Activated CD4-positive, alpha-beta T cell treated with anti-CD3 and anti-CD28 coated beads, Interleukin-2, amount 10 ng/mL, durations not matched to agents 7 days and 5 days (primary cell): ENCODE measurements at places on chromosomes 11 and 22. TPM values are rescaled to one million over a fixed set of nuclear protein-coding genes. Genes with fewer than 3 reads are reported as not detected.

Gene CCDC157
- 4.3 TPM for total RNA-seq

Gene OR9I1
- total RNA-seq, result not detected

Gene AGBL2
- total RNA-seq, result 4.9 TPM

Gene MPEG1
- not detected for total RNA-seq

Gene NLRP10
- not detected for total RNA-seq

Gene CARD18
- total RNA-seq, result not detected

Gene GALR3
- not detected for total RNA-seq

Gene HBG2
- total RNA-seq, result not detected

Gene MFRP
- not detected for total RNA-seq

Gene C11orf52
- total RNA-seq, result 0.27 TPM

Gene TSGA10IP
- total RNA-seq, result not detected

- DNase-seq, result no peak
These were observed 96.5 kb downstream of the NXPE2 start for GRCh38 chr11:114774599-114775361.

DNA sequence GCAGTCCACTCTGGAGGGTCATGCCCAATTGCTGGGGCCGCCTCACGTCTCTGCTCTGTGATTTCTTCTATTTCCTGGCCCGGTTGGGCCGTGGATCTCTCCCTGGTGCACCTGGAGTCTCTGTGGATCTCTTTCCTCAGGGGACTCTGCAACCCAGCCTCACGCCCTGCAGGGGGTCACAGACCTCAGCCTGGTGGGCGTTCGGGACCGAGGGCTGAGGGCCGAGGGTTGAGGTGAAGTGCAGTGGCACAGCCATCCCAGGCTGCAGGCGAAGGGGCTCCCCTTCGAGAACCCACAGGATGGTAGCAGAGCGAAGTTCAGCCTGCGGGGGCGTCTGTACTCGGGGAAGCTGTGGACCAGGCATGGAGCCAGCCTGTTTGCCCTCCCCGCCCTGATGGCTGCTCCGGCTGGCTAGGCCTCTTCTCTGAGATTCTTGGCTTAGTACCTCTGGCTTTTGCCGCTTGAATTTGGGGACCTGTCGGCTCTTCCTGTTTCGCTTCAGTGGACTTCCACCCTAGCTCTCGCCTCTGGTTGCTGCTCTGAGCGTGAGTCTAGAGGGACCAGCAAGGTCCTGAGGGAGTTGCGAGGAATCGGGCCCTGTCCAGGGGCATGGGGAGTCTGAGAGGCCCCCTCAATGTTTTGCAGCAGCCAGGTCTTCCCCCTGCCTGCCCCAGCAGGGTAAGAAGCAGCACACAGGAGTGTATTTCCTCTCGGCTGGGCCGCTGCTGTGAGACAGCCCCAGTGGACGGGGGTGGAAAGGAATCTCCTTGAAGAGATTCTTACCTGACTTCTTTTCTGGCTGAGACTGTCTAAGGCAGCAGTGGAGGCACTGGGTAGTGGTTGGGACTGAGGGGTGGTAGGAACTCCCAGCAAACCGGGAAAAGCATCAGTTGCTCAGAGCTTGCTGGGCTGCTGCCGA is 140.8 kb downstream of the TBC1D22A start:
- no peak for DNase-seq

GRCh38 chr11:103609117-103610066 is 427.0 kb upstream of the DDI1 start:
- DNase-seq, result no peak

- DNase-seq, result no peak
These were observed 20.9 kb upstream of the SLC25A1 start for GRCh38 chr22:19199479-19199878.

DNA sequence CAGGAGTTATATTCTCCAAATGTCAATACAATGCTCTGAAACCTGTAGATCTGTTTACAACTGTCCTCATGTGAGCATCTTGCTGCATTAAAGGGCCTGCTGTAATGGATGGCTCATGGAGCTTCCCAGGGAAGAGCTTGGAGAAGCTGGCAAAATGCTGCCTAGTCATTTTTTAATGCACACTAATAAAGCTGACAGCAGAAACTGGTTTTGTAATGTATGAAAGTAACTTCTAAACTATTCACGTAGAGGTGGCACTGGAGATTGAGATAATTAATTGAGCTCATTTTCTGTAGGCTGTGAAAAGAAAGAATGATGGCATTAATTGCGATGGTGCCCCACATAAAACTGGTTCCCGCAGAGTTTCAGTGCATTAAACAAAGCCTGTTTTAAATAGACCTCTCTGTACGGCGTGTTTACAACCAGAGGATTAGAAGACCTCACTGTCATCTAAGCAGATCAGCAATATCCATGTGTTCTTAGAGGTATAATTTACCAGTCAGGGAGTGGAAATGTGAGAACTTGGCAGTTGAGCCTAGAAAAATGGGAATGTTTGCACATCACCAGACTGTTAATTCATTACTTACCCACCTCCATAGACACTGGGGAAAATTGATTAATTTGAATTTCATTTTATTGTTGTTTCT is 16.0 kb downstream of the POLA2 start:
- no peak for DNase-seq

GRCh38 chr22:30856741-30857502 is 111.7 kb downstream of the MORC2 start:
- DNase-seq, result no peak

- DNase-seq, result no peak
These were observed at the start of gene CLMP for GRCh38 chr11:123195188-123196059. Gene CLMP, minus strand, starts transcription at chr11:123195248. Its CDS starts 308 bp downstream, at chr11:123194940.

- no peak for DNase-seq
These were observed 70.8 kb downstream of the SHANK2 start for GRCh38 chr11:71181566-71181965.

- DNase-seq, result no peak
These were observed 7.0 kb downstream of the OR51B5 start for GRCh38 chr11:5336331-5336730.

DNA sequence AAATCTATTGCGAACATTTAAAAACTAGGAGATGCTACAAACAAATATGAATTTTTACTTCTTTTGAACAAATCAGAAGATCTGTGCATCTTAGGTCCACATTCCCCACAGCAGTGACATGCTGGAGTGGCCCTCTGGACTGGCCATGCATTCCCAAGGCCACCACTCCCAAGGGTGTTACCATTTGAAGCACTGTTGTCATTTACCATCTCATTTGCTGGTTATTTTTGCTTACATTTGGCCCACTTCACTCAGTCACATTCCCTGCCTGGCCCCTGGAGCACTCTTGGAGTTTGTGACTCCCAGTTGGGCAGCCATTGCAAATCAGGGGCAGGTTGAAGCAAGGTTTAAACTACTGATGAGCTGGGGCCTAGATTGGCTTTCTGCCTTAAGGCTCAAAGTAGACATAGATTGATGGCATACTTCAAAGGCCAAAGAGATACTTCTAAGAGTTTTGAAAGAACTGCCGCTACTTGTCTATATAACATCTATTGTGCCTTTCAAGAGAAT is 8.5 kb upstream of the ZNRF3 start:
- DNase-seq, result no peak

GRCh38 chr11:61054513-61054912 is 47.8 kb upstream of the CD5 start:
- no peak for DNase-seq

- DNase-seq, result peak; percentile 29
These were observed 475 bp downstream of the MAPK12 start for GRCh38 chr22:50260801-50261614.

DNA sequence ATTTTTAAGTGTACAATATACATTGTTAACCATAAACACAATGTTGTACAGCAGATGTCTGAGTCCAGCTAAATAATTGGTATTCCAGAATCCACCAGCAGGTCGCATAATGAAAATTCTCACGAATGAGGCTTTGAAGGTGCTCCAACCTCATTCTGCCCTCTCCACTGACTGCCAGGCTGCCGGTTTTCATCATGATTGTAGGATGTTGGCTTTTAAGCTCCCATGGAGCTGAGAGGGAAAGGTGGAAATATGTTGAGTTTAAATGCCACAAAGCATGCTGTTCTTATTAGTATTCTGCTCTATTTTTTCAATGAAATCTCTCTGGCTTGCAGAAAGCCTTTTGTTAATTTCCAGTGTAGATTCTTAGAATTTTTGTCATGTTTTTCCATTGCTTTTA is 337.2 kb upstream of the DDI1 start:
- DNase-seq, result no peak

GRCh38 chr22:47090591-47091245 is 328.3 kb downstream of the TBC1D22A start:
- DNase-seq, result no peak

DNA sequence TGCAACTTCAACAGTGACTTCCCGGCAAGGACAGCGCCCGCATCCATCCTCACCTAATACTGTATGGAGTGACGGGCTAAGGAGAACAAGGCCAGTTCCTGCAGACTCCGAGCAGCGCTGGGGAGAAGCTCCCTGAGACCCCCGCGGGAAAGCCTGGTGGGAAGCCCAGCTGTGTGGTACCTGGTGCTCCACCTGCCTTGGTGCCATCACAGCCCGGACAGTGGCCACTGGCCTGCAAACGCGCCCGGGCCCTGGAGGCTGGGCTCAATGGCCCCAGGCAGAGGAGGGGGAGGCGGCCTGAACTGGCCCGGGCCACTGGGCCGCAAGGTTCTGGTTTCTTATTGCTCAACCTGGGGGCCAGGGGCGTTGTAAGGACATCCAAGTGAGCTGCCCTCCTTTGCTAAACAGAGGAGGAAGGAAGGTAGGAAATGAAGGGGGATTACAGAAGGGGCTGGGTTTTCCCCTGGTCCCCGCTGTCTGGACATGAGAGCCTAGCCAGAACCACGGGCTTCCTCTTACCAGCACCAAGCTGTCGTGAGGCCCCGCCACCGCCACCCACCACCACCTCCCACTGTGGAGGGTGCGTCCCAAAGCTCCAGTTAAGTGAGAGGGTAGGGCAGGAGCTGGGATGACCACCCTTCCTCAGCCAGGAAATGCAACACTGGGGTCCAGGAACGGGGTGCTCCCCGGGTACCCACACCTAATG is 8.5 kb upstream of the CDC42BPG start:
- DNase-seq, result no peak

- no peak for DNase-seq
These were observed 485.7 kb upstream of the ANO5 start for GRCh38 chr11:21707116-21707739.

DNA sequence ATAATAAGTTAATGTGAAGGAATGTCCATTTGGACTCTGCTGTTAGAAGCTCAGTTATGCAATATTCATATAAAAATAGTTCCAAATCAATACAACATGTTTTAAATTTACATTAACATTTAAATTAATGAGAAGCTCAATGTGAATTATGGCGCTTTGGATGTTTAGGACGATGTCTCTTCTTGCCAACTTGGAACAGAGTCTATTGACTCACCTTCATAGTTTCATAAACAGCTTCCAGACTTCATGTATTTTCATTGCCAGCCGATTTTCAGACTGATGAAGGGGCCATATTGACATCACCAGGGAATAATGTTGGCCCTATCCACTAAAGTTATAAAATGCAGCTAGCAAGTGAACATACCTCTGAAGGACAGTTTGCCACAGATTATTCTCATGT is 1136.2 kb downstream of the LRRC4C start:
- no peak for DNase-seq

DNA sequence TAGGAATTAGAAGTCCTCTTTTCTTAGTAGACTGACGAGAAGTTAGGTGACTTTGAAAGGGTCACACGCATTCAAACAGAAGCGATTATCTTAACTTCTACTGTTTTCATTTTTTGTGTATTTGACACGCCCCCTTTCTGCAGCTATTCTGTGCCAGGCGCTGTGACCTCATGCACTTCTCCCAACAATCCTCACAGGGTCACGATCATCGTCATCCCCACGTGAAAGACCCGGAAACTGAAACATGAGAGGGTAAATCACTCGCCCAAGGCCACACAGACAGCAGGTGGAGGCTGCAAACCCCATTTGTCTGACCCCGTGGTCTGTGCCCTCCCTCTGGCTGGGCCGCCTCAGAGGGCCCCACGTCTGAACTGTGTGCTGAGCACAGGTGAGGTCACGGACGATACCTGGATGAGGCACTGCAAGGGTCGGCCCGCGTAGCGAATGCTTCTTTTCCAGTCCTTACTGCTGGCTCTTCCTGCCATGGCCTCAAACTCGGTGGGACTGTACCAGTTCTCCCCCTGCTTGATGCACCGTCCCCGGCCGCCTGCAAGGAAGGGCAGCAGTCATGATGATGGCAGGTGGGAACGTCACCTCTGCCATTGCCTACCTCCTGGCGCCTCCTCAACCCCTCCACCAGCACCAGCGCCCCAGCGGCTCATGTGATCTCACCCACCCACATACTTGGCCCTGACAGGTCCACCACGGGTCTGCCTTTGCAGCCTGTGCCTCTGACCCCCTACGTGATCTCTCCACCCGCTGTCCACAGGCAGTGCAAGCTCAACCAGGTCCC is 8.4 kb downstream of the DEAF1 start:
- no peak for DNase-seq

DNA sequence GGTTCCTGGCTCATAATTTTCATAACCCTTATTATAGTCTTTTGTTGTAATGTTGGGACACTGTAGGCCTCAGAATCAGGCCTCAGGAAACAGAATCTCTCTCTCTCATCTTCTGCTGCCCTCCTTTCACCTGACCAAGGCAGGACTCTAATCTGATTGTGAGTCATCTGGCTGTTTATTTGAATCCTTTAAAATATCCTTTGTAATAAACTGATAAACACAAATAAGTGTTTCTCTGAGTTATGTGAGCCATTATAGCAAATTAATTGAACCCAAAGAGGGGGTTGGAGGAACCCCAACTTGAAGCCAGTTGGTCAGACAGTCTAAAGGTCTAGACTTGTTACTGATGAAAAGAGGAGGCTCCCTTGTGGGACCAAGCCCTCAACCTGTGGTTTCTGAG is 30.6 kb downstream of the ACER3 start:
- no peak for DNase-seq

GRCh38 chr11:15093432-15093831 is 20.0 kb downstream of the CALCB start:
- DNase-seq, result no peak

DNA sequence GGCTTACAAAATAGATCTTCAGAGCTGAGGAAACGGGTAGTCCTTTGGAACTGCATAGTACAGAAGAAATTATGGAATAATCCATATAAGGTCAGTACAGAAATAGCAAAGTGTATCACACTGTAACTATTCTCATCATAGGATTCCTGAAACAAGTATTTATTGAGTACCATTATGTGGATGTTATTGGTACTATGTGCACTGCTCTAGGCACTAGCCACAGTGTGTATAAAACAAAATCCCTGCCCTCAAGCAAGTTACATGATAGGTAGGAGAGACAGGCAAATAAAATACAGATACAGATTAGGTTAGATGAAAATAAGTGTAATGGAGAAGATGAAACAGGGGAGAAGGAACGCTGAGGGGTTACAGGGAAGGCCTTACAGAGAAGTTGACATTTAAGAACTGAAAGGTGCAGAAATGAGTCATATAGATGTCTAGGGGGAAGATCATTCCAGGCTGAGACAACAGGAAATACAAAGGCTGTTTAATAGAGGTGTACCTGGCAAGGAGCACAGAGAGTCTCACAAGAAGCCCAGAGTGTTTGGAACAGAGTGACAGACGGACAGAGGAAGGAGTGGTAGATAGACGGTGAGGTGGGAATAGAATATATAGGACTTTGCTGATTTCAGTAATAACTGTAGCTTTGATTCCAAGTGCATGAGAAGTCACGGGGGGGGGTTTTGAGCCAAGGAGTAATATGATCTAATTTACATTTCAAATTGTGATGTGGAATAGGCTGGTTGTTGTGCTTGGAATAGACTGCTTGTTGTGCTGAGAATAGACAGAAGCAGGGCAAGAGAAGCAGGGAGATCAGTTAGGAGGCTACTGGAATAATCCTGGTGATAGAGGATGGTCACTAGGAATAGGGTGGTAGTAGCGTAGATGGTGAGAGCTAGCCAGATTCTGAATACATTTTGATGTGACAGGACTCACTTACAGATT is 13.7 kb downstream of the RNF141 start:
- DNase-seq, result no peak
